ENCODE measurements at places on chromosomes 6 and 20.

- DNase-seq, result no peak
Measured at GRCh38 chr6:3367630-3368029, 89.2 kb downstream of the SLC22A23 start.

DNA sequence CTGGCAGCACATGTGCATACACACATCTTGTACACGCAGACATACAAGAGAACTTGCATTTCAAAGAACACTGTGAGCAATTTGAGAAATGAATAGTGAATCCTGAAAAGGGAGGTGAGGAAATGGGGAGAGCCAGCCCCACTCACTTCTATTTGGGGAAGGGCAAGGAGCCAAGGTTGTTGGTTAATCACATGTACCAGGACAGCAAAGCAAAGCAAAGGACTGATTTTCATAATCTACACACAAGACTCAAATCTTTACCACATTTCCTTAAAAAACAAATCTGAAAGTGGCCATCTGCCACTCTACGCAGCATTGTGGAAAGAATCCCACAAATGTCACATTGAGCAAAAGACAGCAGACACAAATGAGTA is 35.0 kb upstream of the KIF16B start:
- DNase-seq, result no peak

GRCh38 chr6:64459411-64459944 is 823.9 kb downstream of the PHF3 start:
- DNase-seq, result no peak

DNA sequence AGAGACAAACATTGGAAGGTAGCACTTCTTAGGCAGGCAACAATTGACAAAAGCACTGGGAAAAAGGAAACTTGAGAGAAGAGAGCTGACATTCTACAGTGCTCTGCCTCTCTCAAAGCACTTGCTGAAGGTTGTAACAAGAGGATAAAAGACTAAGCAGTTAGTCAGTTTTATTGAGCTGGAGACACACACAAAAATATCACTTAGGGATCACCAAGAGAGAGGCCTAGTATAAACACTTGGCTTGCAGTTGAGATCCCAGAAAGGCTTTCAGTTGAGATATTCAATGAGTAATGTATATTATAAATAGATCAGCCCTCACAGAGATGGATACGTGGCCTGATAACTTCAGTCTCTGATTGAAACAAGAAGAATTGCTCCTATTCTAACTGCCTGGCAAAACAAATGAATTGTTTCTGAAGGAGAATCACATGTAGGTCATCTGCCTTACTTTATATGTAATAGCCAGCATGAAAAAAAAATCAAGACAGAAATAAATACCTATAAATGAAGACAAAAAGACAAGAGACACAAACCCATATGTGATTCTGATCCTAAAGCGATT is 747.2 kb upstream of the MAN1A1 start:
- DNase-seq, result no peak

DNA sequence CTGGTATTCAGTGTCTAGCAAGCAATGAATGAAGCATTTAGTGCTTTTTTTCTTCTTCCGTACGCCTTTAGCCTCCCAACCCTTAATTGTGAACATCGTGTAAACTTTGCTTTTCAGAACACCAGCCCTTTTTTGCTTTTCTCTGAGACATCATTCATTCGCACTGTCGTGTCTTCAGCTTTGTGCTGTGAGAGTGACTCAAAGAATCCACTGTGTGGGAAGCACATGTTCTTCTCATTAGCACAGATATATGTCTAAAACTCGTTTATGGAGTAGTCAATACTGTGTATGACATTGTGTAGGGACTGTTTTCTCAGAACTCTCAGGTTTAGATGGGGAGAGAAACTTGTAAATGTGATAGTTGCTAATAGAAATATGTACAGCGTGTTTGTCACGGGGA is 279.1 kb downstream of the FARS2 start:
- no peak for DNase-seq

DNA sequence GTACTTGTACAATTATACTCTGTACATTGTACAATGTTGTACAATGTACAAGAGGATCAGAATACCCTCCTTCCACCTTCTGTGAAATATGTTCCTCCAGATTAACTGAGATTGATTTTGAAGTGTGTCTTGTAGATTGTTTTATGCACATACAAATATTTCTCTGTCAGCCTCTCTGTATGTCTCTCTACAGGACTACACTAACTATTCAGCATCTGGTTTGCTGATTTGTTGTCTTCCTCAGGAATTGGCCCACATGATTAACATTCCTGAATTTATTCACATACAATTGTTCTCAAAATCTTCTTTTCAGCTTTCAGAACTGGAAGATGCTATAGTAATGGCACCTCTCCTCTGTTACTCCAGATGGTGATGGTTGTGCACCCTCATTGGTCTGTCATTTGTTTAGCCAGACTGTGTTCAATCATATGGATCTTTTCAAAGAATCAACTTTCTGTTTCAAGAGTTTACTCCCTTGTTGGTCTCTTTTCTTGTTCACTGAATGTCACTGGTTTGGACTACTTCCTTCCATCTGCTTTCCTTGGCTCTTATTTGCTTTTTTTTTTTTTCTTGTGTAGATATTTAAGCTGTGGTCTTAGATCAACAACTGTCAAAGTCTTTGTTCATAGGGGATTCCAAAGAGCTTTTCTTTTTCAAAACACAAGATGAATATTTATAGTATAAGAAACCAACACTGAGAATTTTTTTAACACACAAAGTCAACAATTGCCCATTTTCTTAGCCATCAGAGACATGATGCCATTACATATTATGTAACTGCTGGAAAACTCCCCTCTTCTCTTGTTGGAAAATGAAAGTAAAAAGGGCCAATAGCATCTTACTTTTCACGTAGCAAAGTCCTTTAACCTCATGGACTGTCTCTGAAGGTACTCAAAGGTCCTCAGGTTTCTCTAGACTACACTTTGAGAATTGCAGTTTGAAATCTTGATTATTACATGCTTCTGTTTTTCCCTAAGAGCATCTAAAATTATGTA is 67.9 kb downstream of the LPA start:
- no peak for DNase-seq

GRCh38 chr20:25632940-25633790 is 9.4 kb upstream of the NANP start:
- DNase-seq, result no peak

DNA sequence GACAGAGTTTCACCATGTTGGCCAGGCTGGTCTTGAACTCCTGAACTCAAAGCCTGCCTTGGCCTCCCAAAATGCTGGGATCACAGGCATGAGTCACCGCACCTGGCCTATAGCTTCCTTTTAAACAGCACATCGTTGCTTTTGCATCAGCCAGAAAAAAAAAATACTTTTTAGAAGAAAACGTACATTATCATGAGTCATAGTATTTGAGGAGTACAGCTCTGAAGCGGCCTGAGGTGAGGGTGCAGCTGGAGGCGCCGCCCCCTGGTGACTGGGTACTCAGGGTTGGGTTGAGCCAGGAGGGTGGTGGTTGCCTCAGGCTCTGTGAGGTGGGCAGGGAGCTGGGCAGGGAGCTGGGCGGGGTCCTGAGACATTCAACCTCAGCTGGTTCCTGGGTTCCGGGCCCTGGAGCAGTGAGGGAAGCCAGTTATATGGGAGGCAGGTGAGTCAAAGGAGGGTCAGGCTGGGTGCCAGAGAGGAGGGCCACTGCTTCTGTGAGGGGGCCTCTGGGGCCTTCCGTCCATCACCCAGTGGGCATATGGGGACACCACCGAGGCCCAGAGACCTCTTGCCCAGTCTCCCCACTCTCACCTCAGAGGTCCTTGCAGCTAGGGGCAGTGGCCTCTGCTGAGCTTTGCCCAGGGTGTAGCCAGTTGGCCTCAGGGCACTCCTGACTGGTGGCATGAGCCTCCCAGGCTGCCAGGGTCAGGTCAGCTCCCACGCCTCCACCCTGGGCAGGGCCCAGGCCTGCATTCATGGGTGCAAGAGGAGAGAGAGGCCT is 11.7 kb upstream of the ID1 start:
- no peak for DNase-seq

DNA sequence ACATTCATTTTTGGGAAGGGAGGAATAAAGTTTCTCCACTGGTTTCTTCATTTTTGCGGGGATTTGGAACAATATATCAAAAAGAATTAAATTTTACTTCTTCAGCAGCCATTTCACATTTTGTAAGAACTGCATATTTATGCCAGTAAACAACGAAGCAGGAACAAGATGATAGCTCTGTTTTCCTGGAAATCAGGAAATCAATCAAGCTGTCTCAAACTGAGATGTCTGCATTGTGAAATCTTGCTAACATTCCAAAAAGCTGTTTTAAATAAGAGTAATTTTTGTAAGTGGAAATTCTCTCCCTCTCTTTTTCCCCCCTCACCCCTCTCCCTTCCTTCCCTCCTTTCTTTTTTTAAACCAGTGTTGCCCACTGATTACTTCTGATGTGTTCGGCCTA is 20.0 kb downstream of the MAPK13 start:
- DNase-seq, result no peak

- DNase-seq, result no peak
Measured at GRCh38 chr6:28589234-28589956, 63.7 kb downstream of the GPX5 start.

DNA sequence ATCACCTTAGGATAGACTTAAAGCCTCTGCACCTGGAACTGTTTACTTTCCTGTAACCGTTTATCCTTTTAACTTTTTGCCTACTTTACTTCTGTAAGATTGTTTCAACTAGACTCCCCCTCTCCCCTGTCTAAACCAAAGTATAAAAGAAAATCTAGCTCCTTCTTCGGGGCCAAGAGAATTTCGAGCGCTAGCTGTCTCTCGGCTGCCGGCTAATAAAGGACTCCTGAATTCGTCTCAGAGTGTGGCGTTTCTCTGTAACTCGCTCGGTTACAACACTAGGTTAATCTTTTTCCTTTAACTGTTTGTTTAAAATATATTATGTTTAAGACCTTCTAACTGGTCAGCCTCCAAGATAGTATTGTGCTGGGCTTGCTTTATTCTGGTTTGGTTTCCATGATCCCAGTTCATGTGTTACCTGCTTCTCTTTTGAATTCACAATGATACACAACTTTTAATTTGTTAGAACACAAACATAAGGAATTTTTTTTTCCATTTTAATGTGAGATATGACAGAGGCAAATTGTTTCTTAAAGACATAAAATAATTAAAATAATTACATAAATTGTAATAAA is 8.7 kb upstream of the NQO2 start:
- no peak for DNase-seq

DNA sequence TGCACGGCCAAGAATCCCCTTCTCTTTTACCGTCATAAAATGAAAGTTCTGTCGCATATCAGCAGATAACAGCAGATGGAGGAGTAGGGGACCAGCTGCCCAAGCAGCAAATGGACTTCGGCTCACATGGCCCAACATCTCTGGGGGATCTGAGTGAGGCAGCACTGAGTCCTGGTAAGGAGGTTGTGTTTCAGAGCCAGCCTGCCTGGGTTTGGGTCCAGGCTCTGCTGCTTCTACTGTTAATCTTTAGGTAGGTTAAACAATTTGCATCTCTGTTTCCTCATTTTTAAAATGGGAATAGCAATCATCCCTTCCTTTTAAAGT is 193.6 kb downstream of the DOK5 start:
- DNase-seq, result no peak

DNA sequence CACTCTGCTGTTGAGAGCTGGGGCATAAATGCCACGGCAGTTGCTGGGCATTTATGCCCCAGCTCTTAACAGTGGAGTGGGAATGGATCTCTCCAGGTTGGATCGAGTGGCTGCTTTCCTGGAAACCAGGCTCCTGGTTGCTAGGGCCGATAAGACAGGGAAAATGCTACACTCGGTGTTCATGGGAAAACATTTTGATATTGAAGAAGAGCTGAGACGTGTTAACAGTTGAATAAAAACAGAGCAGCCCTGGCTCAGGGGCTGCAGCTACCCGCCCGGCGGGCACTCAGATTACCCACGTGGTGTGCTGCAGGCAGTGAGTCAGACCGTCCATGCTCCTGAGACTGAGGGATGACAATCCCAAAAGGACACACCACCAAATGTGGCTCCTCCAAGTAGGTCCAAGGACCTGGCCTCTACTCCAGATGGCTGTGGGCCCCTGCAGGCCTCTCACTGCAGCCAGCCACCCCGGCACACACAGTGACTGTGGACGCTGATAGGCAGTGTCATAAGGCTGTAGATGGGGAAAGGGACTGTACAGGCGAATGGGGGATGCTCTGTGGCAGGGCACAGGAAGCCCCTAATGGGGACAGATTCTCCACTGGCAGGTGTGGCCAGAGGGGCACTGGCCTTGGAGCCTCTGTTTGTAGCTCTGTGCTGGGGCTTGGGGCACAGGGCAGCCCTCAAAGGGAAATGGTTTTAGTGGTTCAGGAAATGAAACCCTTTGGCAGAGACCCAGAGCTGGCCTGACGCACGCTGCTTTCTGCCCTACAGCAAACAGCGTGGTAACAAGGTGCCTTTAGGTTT is 237.8 kb downstream of the LY86 start:
- no peak for DNase-seq

GRCh38 chr6:120392941-120393340 is 941.3 kb downstream of the TBC1D32 start:
- no peak for DNase-seq

DNA sequence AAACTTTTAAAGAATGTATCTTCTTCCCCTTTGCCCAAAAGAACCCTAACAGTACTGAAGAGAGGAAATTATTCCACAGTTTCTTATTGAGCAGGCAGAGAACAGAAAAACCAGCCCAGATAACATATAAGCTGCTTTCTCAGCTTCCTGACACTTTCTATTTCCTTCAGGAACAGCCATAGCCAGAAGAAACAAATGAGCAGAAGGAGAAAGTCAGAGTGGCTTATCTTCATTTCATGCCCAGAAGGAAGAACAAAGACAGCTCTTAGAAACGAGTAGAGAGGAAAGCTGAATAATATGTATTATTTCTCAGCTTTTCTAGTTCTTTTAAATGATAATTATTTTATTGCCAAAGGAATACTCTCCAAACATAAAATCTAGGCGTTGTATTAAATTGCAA is 793.7 kb downstream of the GRIK2 start:
- no peak for DNase-seq
